ENCODE measurements at places on chromosomes 3 and 15.

DNA sequence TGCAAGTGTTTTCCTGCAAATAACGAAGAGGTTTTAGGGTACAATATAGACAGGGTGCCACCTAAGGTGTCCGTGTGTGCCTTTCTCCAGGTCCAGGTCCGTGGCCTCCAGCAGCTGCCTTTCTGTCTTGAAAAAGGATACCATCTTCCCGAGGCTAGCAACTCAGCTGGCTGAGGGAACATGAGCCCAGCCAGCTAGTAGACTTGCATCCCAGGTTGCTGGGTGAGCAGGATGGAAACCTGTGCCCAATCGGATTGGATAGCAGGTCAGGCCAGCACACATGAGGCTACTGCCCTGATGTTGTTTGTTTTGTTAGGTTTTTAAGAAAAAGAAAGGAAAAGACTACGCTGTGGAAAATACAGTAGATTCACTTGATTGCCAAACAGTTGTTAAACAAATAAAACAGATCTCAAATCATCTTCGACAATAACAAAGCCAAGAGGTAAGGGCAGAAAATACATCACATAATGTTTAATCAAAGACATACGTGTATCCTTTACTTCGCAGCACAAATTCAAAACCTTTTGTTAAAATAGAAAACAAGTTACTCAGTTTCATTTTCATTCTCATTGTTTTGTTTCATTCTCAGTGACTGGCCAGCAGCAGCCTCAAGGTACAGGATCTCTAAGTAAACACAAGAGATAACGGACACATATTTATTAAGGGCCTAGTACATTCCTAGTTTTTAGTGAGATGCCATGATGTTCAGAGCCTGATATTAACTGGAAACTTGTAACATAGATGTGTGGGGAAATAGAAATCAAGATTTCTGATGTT, 661.2 kb upstream of the NR2F2 start:
- H3K27ac ChIP-seq, result no peak overlapping the region
- H3K27me3 ChIP-seq, result no peaks in the 10 kb centered on the region

- H3K4me1 ChIP-seq, result no peaks in the 10 kb centered on the region
- H3K4me3 ChIP-seq, result no peak overlapping the region
- no peaks in the 10 kb centered on the region for H3K36me3 ChIP-seq
- DNase-seq, result no peak
- no peaks in the 10 kb centered on the region for H3K27me3 ChIP-seq
Observed at GRCh38 chr15:71800190-71800589, 10.2 kb upstream of the NR2E3 start.

GRCh38 chr15:66452420-66452819, 45.1 kb downstream of the SNAPC5 start:
- no peaks in the 10 kb centered on the region for H3K36me3 ChIP-seq
- H3K4me1 ChIP-seq, result no peaks in the 10 kb centered on the region
- no peaks in the 10 kb centered on the region for H3K27me3 ChIP-seq
- no peak overlapping the region for H3K4me3 ChIP-seq
- H3K27ac ChIP-seq, result no peak overlapping the region
- no peak for DNase-seq

DNA sequence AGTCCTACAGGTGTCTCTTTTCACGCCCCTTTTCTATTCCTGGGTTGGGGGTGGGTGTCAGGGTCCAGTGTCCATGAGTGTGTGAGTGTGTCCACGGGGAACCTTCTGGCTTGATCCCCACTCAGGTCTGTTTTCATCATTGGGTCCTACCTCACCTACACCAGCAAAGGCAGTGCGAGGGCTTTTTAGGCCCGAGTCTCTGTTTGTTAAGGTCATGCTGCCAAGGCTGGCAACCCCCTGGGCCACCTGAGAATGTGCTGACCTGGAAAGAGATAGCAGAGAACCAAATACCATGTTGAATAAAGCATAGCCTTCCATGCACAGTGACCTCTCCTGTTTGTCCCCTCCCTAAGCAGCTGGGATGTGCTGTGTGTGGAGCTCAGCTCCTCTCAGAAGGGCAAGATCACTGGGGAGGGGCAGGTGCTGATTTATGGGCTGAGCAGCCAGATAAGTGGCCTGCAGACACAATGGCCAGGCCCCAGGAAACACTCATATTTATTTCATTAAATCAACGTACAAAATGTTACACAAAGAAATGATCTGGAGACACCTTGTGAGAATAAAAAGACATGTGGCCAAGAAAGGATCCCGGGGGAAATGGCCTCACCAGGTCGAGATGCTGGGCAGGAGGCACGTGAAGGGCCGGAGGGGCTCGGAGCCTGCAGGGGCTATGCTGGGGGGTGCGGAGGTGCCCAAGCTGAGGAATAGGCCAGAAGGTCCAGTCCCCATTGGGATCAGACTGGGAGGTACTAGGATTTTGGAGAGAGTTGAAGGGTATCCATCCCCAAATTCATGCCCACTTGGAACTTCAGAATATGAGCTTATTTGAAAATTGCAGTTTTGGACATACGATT, 36.1 kb downstream of the RAB6B start:
- peak; percentile 9 for DNase-seq
- H3K27ac ChIP-seq, result no peak overlapping the region
- no peaks in the 10 kb centered on the region for H3K27me3 ChIP-seq
- no peaks in the 10 kb centered on the region for H3K36me3 ChIP-seq
- H3K4me1 ChIP-seq, result no peaks in the 10 kb centered on the region

GRCh38 chr3:42655331-42655888, 1.9 kb downstream of the ZBTB47 start:
- DNase-seq, result no peak
- peaks cover 2% of the 10 kb centered on the region for H3K36me3 ChIP-seq
- peak overlapping the region; percentile 68 for H3K4me3 ChIP-seq
- no peaks in the 10 kb centered on the region for H3K4me1 ChIP-seq

- DNase-seq, result no peak
- H3K4me3 ChIP-seq, result no peak overlapping the region
- no peaks in the 10 kb centered on the region for H3K4me1 ChIP-seq
- H3K27ac ChIP-seq, result no peak overlapping the region
- no peaks in the 10 kb centered on the region for H3K27me3 ChIP-seq
Observed at GRCh38 chr15:53671545-53671944, 87.9 kb downstream of the WDR72 start.

DNA sequence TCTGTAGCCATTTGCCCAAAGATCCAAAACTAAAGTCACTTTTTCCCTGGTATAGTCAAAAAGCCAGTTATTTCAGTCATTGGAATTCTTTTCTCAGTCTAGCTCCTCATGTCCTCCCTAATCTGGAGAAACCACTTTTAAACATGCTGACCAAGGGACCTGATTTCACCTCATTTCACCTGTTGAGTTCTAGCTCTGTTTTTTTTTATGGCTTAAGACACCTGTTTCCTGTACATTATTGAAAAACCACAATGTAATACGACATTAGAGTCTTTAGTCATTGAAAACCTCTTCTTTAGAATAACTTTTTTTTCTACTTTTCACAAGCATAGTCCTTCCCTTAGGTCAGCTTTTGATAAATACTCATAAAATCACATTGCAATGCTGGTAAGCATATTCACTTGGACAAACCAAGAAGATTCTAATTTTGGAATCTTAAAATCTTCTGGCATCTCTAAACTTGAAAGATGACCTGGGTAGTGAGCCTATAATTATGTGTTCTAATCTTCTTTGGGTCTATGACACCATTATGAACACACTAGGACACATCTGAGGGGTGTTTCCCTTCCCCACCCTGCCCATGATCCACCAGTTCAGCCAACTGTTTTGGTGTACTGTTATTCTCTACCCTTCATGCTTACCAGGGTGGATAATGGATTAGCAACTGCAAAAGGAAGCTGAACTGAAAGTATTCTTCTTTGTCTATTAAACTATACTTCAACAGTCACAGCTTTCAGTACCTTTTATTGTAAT, 103.5 kb upstream of the FXR1 start:
- H3K27ac ChIP-seq, result no peak overlapping the region
- no peaks in the 10 kb centered on the region for H3K4me1 ChIP-seq
- no peak for DNase-seq
- H3K36me3 ChIP-seq, result no peaks in the 10 kb centered on the region

- no peak overlapping the region for H3K4me3 ChIP-seq
- no peak for DNase-seq
- H3K36me3 ChIP-seq, result peaks cover 3% of the 10 kb centered on the region
- no peaks in the 10 kb centered on the region for H3K27me3 ChIP-seq
- no peaks in the 10 kb centered on the region for H3K4me1 ChIP-seq
- H3K27ac ChIP-seq, result no peak overlapping the region
Observed at GRCh38 chr15:67585681-67586080, 43.2 kb downstream of the MAP2K5 start.

All from aorta (tissue), 5 donors.